ENCODE measurements at places on chromosomes 11 and 22.

- H3K27me3 ChIP-seq: no peaks in the 10 kb centered on the region
- no peak overlapping the region for H3K27ac ChIP-seq
- no peak overlapping the region for H3K4me3 ChIP-seq
- H3K36me3 ChIP-seq: peaks cover 51% of the 10 kb centered on the region
These were observed 14.5 kb downstream of the RGL4 start for GRCh38 chr22:23705358-23705757.

DNA sequence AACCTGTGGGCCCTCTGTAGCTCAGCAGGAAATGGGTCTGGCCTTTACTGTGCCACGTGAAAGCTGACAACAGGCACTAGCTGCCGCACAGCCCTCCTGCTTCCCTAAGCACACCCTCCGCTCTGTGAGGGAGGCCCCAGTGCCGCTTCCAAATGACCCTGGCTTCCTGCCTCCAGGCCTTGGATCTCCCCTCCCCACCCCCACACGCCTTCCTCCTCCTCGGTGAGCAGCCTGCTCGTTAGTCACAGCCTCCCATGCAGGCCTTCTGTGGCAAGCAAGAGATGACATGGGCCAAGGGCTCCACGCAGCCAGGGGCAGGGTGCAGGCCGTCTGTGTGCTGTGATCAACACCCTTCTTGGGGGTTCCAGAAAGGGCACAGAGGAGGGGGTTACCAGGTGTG is 15.3 kb upstream of the RASL10A start:
- H3K36me3 ChIP-seq: peaks cover 13% of the 10 kb centered on the region
- no peak overlapping the region for H3K27ac ChIP-seq
- no peak for DNase-seq
- H3K4me1 ChIP-seq: no peaks in the 10 kb centered on the region

DNA sequence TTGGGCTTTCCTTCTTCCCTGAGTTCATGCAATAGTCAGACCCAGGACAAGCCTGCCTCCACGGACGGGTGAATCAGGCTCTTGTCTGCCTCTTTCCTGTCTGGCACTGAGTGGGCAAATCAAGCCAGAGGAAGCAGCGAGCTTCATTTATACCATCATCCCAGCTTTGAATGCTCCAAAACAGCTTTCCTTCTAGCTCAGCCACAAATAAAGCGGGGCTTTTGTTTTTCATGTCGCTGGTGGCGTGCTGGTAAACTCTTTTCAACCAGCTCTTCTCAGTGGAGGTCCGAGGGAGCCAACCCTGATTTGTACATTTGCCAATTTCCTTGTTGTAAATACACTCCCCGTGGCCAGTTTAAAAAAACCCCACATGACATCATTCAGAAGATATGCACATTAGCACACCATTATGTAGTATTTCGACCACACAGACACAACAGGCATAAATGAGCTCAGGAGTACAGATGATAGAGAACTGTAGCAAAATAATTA is 8.6 kb downstream of the C11orf91 start:
- peaks cover 2% of the 10 kb centered on the region for H3K4me1 ChIP-seq
- H3K4me3 ChIP-seq: no peak overlapping the region
- no peak for DNase-seq
- H3K36me3 ChIP-seq: no peaks in the 10 kb centered on the region
- no peaks in the 10 kb centered on the region for H3K27me3 ChIP-seq

DNA sequence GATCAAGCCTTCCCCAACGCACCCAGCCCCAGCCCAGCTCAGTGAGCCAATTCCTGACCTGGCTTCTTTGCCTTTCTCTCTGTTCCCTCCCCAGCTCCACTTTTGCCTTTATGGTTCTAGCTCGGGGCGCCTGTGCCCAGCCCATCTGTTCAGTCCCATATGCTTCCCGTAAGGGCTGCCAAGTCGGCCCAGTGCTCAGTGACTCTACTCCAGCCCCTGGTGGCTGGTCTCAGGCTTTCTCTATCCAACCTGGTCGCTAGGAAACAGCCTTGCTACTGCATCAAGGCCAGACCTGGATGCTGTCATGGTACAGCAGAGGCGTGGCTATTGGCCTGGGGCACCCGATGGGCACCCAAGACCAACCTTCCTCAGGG is 178.0 kb downstream of the DSCAML1 start:
- DNase-seq: no peak
- no peaks in the 10 kb centered on the region for H3K4me1 ChIP-seq
- no peaks in the 10 kb centered on the region for H3K36me3 ChIP-seq
- H3K27me3 ChIP-seq: no peaks in the 10 kb centered on the region
- H3K4me3 ChIP-seq: no peak overlapping the region
- no peak overlapping the region for H3K27ac ChIP-seq

DNA sequence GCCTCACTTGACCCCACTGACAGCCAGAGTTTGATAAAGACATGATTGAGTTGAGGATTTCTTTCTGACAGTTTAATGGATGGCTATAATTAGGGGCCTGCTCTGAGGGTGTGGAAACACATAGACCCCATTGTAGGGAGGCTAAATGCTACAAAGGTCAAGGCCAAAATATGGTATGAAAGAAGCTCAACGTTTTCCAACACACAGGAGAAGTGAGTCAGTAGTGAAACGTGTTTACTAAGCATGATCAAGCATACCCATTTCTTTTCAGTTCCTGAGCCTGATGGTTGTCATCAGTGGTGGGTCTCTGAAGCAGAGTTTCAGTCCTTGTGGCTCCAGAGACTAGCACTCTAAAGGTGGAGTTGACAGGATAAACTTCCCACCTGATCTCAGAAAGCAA is 69.7 kb downstream of the SNX19 start:
- H3K27me3 ChIP-seq: no peaks in the 10 kb centered on the region
- no peak overlapping the region for H3K4me3 ChIP-seq
- H3K27ac ChIP-seq: no peak overlapping the region
- no peaks in the 10 kb centered on the region for H3K4me1 ChIP-seq
- no peaks in the 10 kb centered on the region for H3K36me3 ChIP-seq
- no peak for DNase-seq

GRCh38 chr22:36971341-36972125 is 47.7 kb downstream of the TST start:
- H3K27ac ChIP-seq: no peak overlapping the region
- DNase-seq: no peak
- no peak overlapping the region for H3K4me3 ChIP-seq
- H3K36me3 ChIP-seq: no peaks in the 10 kb centered on the region
- H3K27me3 ChIP-seq: no peaks in the 10 kb centered on the region

- no peak overlapping the region for H3K27ac ChIP-seq
- DNase-seq: no peak
- no peaks in the 10 kb centered on the region for H3K36me3 ChIP-seq
- peaks cover 14% of the 10 kb centered on the region for H3K4me1 ChIP-seq
- no peak overlapping the region for H3K4me3 ChIP-seq
These were observed 33.8 kb upstream of the WNT11 start for GRCh38 chr11:76240161-76240540.

GRCh38 chr11:70397983-70398833 is at the start of gene CTTN:
Gene CTTN, plus strand, starts transcription at chr11:70398529. Its CDS starts 8,769 bp downstream, at chr11:70407298.
- peak; percentile 80 for DNase-seq
- peak within 1 kb of the TSS; percentile 78 for H3K27ac ChIP-seq
- no peaks in the 10 kb centered on the region for H3K36me3 ChIP-seq
- no peaks in the 10 kb centered on the region for H3K27me3 ChIP-seq
- H3K4me1 ChIP-seq: peaks cover 8% of the 10 kb centered on the region
- peak within 1 kb of the TSS; percentile 65 for H3K4me3 ChIP-seq

DNA sequence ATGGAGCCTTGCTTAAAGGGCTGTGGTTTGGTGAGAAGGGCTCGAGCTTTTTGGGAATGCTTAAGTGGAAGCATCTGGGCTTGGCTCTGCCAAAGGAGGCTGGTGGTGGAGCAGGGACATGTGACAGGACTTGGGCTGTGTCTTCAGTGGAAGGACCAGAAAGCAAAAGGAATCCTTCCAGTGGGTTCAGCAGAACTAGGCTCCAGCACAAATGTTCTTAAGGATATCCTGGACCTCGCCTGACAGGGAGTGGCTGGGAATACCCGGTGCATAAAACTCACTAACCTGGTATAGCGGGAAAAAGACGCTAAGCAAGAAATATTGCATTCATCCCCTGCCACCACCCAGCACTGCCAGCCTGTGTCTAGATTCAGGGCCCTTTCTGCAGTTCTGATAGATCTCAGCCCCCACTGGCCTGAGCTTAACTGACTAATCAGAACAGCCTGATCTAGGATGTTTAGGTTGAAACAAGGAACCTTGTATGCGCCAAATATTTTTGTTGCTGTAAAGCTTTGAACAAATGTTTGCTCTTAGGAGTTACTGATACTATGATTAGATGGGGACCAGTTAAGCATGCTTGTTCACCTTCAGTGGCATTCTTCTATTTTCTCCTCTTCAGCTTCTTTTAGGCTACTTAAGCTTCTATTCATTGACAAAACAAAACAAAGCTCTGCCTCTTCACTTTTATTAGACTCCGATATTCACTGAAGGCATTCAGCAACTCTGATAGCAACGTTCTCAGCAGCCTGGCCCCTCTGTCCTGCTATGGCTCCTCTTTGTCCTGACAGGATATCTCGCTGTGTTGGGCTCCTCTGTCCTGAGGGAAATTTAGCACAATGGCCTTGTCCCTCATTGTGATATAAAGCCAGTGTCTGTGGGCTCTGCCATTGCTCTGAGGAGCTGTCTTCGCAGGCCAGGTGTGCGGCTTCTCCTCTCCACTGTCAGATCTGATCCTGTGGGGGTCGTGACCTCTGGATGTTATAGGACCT is 25.0 kb downstream of the PPFIBP2 start:
- no peak overlapping the region for H3K27ac ChIP-seq
- no peak for DNase-seq
- H3K36me3 ChIP-seq: no peaks in the 10 kb centered on the region
- H3K27me3 ChIP-seq: no peaks in the 10 kb centered on the region
- H3K4me3 ChIP-seq: no peak overlapping the region
- H3K4me1 ChIP-seq: no peaks in the 10 kb centered on the region

- peaks cover 11% of the 10 kb centered on the region for H3K4me1 ChIP-seq
- no peak overlapping the region for H3K27ac ChIP-seq
- no peaks in the 10 kb centered on the region for H3K36me3 ChIP-seq
These were observed 886 bp downstream of the PITPNM1 start for GRCh38 chr11:67504005-67504949.

GRCh38 chr11:32586576-32587190 is 3.1 kb downstream of the EIF3M start:
- 0 out of 2 replicates have a peak overlapping the region, but pooled peaks have one; percentile 5 for H3K4me3 ChIP-seq
- DNase-seq: no peak
- peaks cover 35% of the 10 kb centered on the region for H3K36me3 ChIP-seq
- H3K27me3 ChIP-seq: no peaks in the 10 kb centered on the region
- no peak overlapping the region for H3K27ac ChIP-seq
- H3K4me1 ChIP-seq: no peaks in the 10 kb centered on the region

DNA sequence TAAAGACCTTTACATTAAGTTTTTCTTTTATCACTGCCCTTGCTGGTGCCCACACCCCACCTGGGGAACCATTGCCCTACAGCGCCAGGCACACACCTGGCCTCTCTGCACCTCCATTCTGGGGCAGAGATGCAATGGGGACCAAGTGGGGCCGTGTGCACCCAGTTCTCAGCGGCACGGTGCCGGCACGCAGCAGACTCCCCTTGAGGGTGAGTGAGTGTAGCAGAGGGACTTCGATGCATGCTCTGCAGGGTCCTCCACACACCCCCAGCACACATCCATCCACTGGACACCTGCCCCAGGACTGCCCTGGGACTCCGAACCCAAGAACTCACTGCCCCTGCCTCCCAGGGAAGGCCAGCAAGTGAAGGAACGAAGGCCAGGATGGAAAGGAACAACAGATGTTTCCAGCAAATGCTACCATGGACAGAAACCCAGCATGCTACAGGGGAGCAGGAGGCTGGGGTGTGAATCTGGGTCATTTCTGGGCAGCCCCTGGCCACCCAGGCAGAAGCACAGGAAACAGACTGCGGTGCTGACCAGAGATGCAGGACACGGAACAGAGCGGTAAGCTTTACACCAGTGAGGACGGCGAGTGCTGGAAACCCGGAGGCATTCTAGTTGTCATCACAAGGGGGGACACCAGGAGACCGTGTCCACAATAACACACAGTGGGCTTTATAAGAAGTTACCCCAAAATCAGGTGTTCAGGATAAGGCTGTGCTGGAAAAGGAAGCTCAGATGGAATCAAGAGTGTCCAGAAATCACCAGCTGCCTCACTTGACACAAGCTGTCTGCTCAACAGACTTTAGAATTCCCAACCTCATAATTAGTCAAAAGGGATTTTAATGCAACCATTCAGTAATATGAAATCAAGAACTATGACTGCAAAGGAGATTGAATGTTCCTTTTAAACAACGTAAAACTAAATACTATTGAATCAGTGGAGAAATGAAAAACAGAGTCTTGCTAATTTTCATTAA is 32.7 kb upstream of the MOB2 start:
- H3K4me1 ChIP-seq: no peaks in the 10 kb centered on the region
- H3K27me3 ChIP-seq: no peaks in the 10 kb centered on the region
- no peak overlapping the region for H3K27ac ChIP-seq
- DNase-seq: no peak

DNA sequence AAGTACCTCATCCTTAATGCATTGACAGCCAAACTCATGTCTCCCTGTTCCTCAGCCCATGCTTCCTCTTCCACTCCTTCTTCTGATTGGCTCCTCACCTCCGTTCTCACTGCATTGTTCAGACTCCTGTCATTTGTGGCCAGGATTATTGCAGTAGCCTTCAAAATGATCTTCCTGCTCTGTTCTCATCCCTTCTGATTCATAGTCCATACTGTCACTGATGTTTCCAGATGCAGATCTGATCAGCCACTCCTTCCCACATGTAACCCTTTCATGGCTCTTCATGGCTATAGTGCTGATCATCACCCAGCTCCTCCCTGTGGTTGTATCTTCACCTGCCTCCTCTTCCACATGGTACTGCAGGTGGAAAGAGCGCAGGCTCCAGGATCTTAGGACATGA is 71.7 kb downstream of the DEPDC5 start:
- no peaks in the 10 kb centered on the region for H3K4me1 ChIP-seq
- H3K27me3 ChIP-seq: no peaks in the 10 kb centered on the region
- H3K27ac ChIP-seq: no peak overlapping the region
- no peak overlapping the region for H3K4me3 ChIP-seq
- DNase-seq: no peak

All from H1 (cell line).